ENCODE measurements at places on chromosomes 2 and 18. TPM values are rescaled to one million over a fixed set of nuclear protein-coding genes. Genes with fewer than 3 reads are reported as not detected.

Gene PMS1
- total RNA-seq = 36.5 TPM

Gene NEDD4L
- 24.0 TPM for total RNA-seq

Gene MAPK4
- 0.11 TPM for total RNA-seq

Gene ARHGEF4
- 0.21 TPM for total RNA-seq

- no peak for DNase-seq
Measured at GRCh38 chr18:63994783-63995399, 25.0 kb downstream of the SERPINB8 start.

- DNase-seq = no peak
Measured at GRCh38 chr18:2846636-2847316, at the start of gene EMILIN2. TSS of gene EMILIN2 (plus strand) at chr18:2847006. CDS start at chr18:2847189, 183 bp downstream.

DNA sequence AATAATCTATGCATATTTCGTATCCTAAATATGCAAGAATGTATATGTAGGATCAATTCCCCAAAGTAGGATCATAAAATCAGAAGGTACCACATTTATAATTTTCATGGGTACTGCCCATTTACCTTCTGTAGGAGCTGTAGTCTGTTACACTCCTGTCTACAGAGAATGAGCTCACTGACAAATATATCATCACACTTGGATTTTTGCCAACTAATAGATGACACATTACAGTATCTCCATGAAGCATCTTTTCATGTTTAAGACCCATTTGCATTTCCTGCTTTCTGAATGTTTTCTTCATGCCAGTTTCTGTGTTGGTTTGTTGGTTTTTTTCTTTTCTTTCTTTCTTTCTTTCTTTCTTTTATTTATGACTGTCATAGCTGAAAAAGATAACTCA is 70.9 kb upstream of the EML6 start:
- no peak for DNase-seq

GRCh38 chr2:143171817-143172216 is 42.6 kb downstream of the ARHGAP15 start:
- DNase-seq = no peak

- no peak for DNase-seq
Measured at GRCh38 chr18:68679528-68679927, 35.4 kb downstream of the TMX3 start.

DNA sequence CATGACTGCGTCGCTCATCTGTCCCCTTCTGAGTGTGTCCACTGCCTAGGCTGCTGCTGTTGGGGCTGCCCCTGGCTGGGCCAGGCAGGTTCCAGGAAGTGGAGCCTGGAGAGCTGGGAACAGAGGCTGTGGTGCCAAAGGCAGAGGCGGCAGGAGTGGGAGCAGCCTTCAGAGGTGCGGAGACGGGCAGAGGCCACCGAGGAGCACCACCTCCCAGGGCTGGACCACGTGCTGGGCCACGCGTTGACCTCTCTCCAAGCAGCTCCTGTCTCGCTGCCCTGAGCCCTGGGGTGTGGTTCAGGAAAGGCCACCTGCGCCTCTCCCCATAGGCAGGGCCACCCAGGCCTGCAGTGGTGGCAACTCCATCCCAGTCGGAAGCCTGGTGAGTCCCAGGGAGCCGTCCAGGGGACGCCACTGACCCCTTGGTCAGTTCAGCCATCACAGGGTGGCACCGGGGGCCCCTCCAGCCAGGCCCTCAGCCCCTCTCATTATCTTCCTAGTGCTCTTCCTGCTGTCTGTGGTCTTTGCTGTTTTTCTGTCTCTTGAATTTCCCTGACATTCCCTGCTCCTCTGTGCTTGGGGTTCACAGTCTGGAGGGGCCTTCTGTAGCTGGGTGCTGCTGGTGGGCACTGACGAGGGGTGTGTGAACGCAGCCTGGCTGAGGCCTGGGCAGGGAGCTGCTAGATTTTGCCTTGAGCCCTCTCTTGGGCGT is 122.8 kb upstream of the HS6ST1 start:
- no peak for DNase-seq

Measured in GM12878 (cell line).